ENCODE measurements at places on chromosomes 13 and 19.

- peak; percentile 83 for DNase-seq
These were observed 7.5 kb upstream of the ARHGEF18 start for GRCh38 chr19:7340959-7341837.

DNA sequence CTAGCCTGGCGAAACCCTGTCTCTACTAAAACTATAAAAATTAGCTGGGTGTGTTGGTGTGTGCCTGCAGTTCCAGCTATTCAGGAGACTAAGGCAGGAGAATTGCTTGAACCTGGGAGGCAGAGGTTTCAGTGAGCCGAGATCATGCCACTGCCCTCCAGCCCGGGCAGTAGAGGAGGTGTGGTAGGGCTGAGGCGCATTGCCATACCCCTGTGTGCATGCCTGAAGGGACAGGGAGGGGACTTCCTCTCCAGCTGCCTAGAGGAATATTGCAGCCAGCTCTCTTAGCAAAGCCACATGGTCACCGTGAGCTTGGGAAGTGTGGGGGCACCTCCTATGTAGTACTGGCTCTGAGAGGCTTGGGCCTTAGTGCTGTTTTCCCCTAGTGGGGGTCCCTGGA lies 29.2 kb upstream of the PEPD start:
- no peak for DNase-seq

- DNase-seq, result no peak
These were observed 293.3 kb upstream of the MAB21L1 start for GRCh38 chr13:35769812-35770211.

GRCh38 chr19:1104311-1105007 lies 665 bp downstream of the GPX4 start:
- DNase-seq, result no peak

DNA sequence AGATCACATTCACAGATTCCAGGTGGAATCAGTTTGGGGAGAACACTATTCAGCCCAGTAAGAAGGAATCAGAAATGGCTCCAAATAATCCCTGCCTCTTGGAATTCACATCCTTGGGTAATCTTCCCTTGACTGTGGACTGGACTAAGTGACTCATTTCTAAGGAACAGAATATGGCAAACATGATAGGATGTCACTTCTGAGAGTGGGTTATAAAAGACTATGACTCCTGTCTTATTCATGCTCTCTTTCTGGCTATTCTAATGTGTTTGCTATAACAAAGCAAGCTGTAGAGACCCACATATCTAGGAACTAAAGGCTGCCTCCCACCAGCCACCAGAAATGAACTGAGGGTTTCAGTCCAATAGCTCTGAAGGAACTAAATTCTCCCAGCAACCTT lies 37.8 kb downstream of the MBD3L2B start:
- DNase-seq, result no peak

DNA sequence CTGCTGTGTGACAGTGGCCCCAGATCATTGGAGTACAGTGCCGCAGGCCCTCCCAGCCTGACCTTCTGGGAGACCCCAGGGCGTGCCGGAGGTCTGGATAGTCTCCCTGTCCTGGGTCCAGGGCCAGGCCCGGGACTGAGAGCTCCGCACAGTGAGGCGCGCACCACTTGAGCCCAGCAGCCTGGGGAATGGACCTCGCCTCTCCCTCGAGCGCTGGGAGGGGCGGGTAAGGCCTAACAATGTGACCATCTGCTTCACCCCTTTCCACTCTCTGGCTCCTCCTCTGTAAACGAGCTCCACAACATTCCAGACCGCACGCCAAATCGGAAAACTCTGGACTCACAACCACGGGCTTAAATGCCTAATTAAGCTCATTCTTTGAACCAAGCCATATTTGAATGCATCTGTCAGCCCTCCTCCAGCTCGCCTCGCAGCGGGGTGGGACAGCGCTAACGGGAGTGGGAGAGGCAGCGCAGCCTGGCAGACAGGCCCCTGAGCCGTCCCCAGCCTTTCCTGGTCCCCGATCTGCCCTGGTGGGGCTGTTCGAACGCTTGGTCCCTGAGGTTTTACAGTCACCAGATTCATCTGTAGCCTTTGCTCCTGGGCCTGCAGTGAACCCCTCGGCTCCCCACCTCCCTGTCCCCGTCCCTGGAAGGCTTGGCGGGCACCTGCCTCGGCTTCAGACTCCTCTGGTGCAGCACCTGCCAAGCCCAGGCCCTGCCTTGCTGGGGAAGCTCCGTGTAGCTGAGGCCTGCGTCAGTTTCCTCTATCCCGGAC lies 120.7 kb upstream of the VSTM2B start:
- no peak for DNase-seq

DNA sequence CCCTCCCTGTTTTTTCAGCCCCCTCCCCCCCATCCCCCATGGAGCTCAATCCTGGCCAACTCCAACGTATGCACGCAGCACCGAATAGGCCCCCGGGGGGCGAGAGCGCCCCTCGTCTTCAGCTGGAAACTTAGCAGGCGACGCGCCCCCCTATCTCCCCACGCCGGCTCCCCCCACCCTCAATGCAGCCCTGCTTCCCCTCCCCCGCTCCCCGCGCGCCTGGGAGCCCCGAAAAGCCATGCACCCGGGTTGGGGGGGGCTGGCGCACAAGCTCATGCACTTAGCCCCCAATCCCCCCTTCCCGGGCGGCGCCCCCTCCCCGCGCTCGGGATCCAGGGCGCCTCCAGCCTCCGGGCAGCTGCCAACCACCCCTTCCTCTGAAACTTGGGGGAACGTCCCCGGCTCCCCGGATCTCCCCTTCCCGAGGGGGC lies 508 bp downstream of the ZBTB7A start:
- DNase-seq, result no peak

- DNase-seq, result no peak
These were observed 303.9 kb downstream of the SLITRK5 start for GRCh38 chr13:87975035-87975434.

DNA sequence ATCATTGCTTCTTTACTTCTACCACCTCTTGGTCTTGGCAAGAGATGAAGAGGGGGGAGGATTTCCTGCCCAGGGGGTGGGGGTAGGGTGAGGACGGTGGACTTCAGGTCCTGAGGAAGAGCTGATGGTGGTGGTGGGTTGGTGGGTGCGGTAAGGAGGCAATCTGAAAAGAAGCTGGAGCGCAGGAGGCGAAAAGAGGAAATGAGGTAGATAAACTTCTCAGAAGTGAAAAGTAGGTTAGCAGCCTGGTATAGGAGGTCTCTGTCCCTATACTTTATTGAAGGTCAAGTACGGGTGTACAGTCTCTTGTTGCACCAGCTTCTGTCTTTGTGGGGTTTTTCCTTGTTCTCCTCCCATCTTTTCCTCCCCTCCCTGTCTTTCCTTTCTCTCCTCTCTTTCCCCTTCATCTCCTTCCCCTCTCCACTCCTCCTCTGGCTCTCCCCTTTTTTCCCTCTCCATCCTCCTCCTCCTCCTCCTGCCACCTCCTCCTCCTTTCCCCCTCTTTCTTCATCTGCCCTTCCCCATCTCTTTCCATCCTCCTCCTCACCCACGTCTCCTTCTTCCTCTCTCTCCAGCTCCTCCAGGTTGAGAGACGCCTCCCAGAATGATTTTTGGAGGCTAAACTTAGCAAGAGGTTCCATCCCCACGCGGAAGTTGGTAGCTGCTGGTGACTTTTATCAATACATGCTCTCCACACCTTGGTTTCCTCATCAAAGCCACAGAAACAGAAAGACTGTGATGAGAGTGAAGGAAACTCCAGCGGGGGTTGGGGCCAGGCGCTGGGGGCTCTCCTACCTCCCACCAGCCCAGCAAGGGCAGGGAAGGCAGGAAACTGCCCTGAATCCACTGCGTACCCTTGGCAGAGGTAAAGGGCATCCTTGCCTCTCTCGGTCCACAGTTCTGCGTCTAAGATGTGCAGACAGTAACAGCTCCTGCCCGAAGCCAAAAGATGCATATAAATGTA lies 15.3 kb downstream of the TNFSF14 start:
- no peak for DNase-seq

DNA sequence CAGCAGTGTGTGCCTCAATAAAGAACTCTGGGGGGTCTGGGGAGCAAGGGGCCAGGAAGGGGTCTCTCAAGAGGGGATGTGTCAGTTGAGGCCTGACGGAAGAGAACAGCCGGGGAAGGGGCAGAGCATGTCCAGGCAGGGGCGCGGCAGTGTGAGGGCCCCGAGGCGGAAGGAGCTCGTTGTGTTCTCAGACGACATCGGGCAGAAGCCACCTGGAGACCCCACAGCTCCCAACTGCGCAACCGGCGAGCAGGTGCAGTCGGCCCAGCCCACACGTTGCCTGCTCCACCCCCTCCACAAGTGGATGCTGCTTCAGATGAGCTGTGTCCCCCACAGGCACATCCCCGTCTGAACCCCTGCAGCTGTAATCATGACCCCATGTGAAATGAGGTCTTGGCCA lies 4.9 kb downstream of the CACTIN start:
- no peak for DNase-seq

GRCh38 chr19:46189971-46190888 lies 39.3 kb upstream of the IGFL1 start:
- DNase-seq, result no peak

- DNase-seq, result no peak
These were observed 87.8 kb downstream of the LMO7 start for GRCh38 chr13:75723901-75724300.

DNA sequence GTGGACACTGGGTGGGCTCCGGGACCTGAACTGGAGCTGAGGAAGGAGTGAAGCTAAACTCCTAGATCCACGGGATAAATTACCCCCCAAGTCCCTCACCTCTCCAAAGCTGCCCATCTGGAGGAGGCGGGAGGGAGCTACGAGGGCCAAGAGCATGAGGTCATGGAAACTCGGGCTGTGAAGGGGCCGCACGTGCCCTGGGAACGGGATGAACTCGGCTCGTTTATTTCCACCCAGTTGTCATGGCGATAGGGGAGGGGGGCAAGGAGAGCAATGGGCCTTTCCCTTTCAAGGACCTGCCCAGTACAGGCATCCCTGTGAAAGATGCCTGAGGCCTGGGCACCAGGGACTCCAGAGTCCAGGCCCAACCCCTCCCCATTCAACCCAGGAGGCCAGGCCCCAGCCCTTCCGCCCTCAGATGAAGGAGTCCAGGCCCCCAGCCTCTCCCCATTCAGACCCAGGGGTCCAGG lies 3.8 kb downstream of the PPP1R12C start:
- DNase-seq, result no peak

DNA sequence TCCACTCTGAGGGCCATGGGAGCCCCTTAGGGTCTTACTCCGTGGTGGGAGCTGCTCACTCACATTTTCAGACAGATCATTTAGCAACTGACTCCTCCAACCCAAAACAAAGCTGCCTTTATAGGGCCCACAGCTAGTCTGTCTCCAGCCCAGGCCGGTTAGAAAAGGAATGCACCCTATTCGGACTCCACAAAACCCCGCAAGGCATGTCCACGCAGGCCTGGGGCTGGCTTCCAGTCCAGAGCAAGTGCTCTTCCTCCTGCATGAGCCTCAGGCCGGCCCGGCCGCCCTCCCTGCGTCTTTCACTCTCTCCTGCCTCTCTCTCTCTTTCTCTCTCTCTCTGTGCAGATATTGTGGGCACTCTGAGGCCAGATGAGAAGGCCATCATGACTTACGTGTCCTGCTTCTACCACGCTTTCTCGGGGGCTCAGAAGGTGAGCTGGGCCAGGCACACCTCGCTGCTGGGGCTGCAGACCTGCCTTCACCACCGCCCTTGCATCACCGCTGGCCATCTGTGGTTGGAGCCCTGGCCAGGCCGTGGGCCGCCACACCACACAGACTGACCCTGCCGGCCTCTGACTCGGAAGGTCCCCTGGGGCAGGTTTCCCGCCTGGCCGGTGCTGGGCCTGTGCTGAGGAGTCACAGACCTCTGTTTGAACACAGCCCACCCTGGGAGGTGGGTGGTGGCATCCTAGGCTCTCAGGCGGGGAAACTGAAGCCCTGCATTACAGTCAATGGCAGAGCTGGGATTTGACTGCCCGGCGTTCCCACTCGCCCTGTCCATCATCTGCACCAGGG lies 33.1 kb downstream of the CAPN12 start:
- DNase-seq, result no peak

- DNase-seq, result no peak
These were observed 11.3 kb downstream of the NMRK2 start for GRCh38 chr19:3944018-3944721.

DNA sequence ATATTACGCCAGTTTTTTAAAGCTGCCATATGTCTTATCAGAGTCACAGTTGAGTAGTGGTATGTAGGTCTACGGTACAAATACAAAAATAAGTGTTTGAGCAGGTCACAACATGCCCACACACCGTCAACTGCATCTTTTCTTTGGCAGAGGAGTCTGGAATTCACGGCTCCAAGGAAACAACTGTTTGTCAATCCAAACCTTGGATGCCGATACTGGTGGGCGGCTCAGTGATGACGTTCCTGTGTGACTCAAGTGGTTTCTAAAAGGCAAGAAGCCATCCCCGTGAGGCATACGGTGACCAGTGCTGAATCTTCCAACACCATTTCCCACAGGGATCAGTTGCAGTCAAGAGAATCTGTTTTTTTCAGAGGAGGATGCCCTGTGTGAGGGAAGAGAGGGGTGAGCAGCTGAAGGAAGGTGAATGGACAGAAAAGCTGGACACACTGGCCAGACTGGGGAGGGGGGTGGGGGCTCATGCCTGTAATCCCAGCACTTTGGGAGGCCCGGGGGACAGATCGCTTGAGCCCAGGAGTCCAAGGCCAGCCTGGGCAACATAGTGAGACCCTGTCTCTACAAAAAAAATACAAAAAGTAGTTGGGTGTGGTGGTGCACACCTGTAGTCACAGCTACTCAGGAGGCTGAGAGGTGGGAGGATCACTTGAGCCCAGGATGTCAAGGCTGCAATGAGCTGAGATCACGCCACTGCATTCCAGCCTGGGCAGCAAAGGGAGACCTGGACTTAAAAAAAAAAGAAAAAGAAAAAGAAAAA lies 22.8 kb upstream of the CEBPG start:
- DNase-seq, result no peak

DNA sequence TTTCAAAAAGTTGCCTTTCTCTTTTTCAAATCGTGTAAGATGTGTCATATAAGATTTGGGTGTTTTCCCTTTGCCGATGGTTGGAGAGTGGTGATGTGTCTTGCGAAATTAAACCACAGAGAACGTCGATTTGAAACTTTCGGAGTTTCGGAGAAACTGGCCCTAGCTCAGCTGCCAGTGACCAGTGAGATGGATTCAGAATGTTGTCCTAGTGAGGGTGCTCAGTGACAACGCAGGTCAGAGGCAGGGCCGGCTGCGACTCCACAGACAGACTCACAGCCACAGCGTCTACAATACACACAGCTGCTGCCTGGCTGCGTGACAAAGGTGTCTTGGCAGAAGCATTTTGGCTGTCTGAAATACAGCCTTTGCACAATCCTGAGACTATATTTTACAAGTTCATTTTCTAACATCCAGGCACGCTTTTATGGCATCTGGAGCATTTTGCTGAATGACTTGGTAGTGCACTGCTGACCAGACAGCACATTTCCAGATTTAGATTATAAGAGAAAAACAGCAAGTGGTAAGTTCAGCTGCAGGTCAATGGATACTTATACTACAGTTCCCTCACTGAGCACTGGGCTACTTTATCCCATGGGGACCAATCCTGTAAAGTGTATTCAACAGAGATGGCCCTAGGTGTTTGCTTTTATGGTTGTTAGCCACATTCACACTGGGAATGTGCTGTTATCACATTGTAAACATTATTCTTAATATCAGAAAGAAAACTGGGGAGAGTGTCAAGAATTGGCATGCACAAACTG lies 207.5 kb downstream of the KCNRG start:
- no peak for DNase-seq
